ENCODE measurements at places on chromosomes 13 and 19.

GRCh38 chr19:21202865-21203494 is 61.1 kb downstream of the ZNF431 start:
- DNase-seq, result peak; percentile 13

GRCh38 chr19:8206147-8207087 is 2.8 kb upstream of the CERS4 start:
- DNase-seq, result no peak

DNA sequence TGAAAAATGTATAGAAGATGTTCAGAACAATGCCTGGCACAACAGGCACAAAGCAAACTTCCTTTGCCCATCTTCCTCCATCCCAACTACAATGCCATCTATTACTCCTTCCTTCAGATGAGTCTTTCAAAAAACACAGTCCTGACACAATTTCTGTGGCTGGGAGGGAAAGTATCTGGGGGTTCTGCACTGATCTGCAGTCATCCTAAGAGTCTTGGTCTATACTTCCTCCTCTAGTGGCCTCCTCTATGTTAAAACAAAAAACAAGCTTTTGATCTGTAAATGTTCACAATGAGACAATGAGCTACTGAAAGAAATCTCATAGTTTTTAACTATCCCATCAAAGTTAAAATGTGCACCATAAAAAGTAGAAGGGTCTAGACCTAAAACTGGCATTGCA is 44.8 kb downstream of the USP12 start:
- DNase-seq, result no peak

- no peak for DNase-seq
Observed at GRCh38 chr13:105465251-105465650, 1070.2 kb downstream of the EFNB2 start.

DNA sequence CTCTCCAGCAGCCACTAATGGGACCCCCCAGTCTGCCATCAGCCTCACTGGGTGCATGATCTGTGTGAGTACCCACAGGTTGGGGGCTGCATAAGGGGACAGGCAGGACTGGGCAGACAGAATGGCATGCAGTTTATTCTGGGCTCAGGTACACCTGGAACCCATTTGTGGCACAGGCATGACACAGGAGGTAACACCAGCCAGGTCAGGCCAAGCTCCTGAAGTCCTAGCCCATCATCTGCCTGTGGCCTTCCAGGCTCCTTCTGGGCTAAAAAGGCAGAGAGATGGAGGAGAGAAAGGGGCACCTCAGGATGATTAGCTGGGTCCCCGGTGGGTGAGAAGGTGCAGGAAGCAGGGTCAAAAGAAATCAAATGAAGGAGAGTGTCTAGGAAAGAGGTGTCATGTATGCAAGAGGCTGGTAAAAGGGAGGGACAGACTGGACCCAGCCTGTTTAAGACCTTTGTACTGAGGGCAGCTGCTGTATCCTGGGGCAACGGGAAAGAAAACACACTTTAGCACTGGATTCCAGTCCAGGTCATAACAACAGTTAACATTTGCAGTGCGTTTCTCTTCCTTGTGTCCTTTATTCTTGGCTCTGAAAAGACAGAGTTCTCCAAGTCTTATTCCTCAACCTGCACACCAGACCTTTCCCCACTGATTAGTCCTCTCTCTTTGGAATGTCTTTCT is 20.2 kb upstream of the DGKH start:
- DNase-seq, result no peak

GRCh38 chr19:45135176-45135885 is 25.5 kb downstream of the NKPD1 start:
- DNase-seq, result no peak

- DNase-seq, result no peak
Observed at GRCh38 chr19:18790566-18791314, at the start of gene COMP. COMP (minus strand) TSS chr19:18791305; CDS start chr19:18791269, 36 bp downstream.

GRCh38 chr13:35219021-35219420 is 257.5 kb downstream of the MAB21L1 start:
- no peak for DNase-seq

DNA sequence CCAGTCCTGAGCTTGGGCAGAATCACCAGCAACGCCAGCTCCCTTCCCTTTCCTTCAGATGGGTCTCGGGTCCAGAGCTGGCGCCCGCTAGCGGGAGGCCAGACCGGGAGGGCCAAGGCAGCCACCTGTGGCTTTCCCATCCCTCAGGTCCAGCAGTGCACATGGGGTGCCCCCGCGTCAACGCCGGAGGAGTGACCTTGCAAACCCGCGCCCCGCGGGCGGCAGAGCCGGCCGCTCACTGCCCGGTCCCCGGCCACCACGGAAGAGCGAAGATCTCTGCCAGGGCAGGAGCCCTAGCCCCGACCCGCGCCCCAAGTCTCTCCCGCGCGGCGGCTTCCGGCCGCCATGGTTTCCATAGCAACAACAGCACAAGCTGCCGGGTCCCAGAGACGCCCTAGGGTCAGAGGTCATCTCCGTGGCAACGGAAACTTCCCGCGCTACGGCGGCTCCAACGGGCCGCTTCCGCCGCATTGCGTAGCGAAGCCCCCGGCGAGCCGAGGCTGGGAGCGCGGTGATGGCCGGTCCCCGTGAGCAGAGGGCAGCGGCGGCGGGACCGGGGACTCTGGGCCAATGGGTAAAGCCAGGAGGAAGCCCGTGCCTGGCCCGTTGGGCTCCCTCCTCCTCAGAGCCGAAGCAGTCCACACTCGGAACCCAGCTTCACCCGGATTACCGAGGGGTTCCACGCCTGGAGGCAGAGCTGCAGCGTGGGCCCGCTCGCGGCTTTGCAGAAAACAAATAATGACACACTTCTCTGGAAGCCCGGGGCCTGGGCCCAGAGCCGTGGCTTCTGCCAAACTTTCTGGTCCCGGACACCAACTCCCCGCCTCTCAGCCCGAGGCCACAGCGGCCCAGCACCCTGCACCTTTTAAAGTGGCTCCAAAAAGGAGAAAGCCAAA is 7.4 kb downstream of the FGF14 start:
- DNase-seq, result peak; percentile 92

GRCh38 chr13:42985312-42986175 is 6.5 kb downstream of the EPSTI1 start:
- DNase-seq, result no peak

DNA sequence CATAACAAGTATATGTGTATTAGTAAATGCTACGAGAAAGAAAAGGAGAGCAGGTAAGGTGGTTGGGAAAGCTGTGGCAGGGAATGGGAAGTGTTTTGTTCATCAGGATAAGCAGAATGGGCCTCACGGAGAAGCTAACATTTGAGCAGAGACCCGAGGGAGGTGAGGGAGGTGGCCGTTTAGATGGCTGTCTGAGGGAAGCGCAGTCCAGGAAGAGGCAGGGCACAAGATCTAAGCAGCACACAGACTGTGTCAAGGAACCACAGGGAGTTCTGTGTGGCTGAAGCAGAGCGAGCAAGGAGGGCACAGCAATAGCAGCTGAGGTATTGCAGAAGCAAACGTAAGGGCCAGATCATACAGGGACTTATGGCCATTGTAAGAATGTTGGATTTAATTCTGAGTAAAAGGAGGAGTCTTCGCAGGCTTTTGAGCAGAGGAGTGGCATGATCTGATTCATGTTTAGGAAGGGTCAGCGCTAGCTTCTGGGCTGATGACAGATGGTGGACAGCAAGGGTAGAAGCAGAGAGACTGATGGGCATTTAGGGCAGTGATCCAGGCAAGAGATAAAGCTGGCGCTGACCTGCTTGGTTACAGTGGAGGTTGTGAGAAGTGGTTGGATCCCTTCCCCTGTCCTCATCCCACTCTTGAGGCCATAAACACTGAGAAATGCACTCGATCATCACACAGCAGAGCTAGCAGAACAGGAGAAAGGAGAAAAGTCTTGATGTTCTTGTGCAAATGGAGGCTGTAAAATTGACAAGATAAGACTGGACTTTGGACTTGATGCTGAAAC is 199.9 kb downstream of the LACC1 start:
- no peak for DNase-seq

- no peak for DNase-seq
Observed at GRCh38 chr19:49583239-49583638, 2.1 kb downstream of the PRRG2 start.

- no peak for DNase-seq
Observed at GRCh38 chr13:96652506-96652905, 341.8 kb downstream of the OXGR1 start.

GRCh38 chr19:35142606-35143230 is 337 bp upstream of the FXYD7 start:
- peak; percentile 26 for DNase-seq

GRCh38 chr13:71499235-71499634 is 367.8 kb downstream of the DACH1 start:
- DNase-seq, result no peak

GRCh38 chr19:47509973-47510372 is 4.9 kb downstream of the NAPA start:
- DNase-seq, result no peak

DNA sequence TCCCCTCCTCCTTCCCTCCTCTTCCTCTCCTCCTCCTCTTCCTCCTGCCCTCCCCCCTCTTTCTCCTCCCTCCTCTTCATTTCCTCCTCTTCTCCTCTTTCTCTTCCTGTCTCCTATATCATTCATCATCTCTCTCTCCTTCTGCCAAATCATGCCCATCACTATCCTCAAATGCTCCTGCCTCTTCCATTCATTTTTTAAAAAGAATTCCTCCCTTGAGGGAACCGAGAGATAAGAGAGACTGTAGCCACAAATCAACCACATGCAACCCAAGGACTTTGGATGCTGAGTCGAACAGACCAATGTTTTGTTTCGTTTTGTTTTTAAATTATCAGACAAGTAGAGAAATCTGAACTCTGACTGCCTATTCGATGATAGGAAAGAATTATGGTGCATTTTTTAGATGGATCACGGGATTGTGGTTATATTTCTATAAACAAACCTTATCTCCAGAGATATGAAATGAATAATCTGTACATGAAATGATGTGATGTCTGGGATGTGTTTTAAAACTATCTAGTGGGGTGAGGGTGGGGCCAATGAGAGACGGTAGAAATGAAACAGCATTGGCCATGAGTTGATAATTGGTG is 9.5 kb upstream of the ZNF541 start:
- no peak for DNase-seq

GRCh38 chr13:79805317-79805716 is 324.4 kb downstream of the NDFIP2 start:
- no peak for DNase-seq

GRCh38 chr13:102197193-102197592 is 204.7 kb downstream of the FGF14 start:
- DNase-seq, result no peak

GRCh38 chr13:46307554-46307953 is 79.5 kb downstream of the RUBCNL start:
- no peak for DNase-seq

DNA sequence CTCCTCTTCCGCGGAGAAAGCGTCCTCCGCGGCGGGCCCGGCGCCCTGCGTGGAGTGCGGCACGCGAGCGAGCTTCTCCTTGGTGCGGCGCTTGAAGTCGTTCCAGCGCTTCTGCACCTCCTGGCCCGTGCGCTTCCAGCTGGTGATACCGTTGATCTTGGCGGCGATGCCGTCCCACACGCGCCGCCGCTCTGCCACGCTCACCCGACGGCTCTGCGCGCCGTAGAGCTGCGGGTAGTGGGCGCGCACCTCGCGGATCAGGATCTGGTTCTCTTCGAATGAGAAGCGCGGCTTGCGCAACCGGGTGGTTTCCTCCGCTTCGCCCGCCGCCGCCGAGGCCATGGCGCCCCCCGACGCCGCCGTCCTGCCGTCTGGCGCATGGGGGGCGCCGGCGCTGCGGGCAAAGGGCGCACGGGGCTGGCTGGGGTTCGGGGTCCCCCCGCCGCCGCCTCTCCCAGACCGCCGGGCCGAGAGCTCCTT is 941 bp downstream of the MYPOP start:
- no peak for DNase-seq

DNA sequence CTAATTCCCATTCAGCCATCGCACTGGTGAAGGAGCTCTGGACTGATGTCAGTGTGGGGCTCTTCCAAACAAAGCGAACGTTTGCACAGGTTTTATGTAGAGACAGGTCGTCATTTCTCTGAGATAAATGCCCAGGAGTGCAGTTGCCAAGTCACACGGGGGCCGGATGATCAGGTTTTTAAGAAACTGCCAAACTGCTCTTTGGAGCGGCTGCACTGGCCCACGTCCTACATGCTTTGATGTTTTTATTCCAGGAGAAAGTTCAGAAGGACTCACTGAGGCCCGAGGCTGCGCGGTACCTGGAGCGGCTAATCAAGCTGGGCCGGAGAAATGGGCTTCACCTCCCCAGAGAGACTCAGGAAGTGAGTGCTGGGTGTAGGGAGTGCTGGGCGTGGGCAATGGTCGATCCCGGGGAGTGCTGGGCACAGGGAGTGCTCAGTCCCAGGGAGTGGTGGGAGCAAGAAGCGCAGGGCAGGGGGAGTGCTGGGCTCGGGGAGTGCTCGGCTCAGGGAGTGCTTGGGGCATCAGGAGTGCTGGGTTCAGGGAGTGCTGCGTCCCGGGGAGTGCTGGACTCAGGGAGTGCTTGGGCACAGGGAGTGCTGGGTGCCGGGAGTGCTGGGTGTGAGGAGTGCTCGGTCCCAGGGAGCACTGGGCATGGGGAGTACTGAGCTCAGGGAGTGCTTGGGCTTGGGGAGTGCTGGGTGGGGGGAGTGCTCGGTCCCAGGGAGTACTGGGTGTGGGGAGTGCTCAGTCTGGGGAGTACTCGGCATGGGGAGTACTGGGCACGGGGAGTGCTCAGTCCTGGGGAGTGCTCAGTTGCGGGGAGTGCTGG is 10.7 kb downstream of the THOP1 start:
- DNase-seq, result no peak

DNA sequence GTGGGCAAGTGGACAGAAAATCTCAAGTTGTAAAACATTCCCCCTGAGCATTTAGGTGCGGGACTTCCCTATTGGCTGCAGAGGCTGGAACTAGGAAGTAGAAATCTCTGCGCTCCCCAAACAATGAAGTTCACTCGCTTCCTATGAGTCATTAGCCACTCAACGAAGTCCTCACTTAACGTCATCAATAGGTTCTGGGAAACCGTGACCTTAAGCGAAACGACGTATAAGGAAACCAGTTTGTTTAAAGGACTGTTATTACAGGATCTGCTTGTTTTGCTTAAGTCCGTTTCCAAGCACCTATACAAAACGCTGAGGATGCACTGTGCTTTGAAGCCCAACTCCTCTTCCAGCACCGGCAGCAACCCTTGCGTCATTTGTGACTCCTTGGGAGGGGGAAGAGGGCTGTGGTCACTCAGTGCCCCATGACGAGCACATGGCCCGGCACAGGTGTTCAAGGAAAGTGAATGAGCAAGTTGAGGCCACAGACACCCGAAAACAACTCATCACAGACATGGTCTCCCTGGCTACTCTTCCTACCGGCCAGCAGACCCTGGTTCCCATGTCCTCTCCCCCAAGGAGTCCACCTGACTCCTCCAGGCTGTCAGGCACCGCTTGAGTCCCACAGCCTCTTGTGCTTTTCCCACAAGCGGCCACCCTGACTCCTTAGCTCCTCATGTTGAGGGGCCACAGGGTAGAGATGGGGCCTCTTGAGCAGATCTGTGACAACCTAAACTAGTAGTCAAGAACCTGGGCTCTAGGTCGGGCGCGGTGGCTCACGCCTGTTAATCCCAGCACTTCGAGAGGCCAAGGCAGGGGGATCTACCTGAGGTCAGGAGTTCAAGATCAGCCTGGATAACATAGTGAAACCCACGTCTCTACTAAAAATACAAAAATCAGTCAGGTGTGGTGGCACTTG is 4.8 kb downstream of the RPS16 start:
- DNase-seq, result no peak

Data from caudate nucleus (tissue), 63 donors.